Effector CD8-positive, alpha-beta T cell (primary cell): ENCODE measurements at places on chromosomes 6 and 20.
A peak's percentile ranks its signal among the peaks of the same experiment; 100 is the strongest.

GRCh38 chr20:2703716-2704475 is 11.3 kb downstream of the EBF4 start:
- DNase-seq, result no peak

GRCh38 chr6:15819226-15819625 is 156.4 kb upstream of the DTNBP1 start:
- DNase-seq, result no peak

DNA sequence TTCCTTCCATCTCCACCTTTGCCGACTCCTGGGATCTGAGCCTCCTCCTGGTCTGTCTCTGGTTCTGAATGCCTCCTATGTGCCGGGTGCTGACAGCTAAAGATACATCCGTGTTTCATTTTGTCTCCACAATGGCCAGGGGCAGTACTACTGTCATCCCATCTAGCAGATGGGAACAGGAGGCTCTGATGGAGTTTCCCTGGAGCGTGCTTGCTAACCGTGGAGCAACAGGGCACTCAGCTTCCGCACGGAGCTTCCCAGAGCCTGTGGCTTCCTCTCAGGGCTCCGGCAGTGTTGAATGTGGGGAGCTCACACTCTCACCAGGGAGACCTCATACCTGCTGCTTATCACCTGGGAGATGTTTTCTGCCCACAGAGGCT is 11.9 kb upstream of the NPBWR2 start:
- no peak for DNase-seq

- no peak for DNase-seq
Observed at GRCh38 chr6:74458536-74458935, 747.3 kb downstream of the COL12A1 start.

DNA sequence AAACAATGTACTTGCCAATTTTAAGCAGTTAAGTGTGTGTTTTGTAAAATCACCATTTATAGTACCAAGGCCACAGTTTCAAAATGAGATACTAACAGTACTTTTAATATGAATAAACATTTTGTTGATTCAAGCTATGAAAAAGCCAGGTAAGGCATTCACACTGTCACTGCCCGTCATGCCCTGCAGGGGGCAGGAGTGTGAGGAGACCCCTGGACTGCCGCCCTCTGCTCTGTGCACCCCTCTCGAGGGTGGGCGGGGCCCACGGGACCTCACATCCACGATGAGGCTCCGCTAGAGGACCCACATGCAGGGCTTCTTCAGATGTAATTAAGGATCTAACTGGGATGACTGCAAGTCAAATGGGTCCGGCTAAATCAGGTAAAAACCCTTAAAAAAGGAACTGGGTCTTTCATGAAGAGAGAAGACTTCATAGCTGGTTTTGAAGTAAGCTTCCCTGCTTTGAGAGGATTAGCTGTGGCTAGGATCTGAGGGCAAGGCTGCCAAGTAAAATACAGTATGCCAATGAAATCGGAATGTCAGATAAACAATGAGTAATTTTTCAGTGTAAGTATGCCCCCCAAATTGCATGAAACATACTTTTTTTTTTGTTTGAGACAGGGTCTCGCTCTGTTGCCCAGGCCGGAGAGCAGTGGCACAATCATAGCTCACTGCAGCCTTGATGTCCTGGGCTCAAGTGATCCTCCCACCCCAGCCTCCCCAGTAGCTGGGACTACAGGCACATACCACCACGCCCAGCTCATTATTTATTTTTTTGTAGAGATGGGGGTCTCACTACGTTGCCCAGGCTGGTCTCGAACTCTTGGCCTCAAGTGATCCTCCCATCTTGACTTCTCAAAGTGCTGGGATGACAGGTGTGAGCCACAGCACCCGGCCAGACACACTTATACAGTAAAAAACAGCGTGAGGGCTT is 18.7 kb downstream of the DIDO1 start:
- DNase-seq, result peak; percentile 45

GRCh38 chr6:122049341-122049740 is 350.1 kb upstream of the HSF2 start:
- DNase-seq, result no peak

DNA sequence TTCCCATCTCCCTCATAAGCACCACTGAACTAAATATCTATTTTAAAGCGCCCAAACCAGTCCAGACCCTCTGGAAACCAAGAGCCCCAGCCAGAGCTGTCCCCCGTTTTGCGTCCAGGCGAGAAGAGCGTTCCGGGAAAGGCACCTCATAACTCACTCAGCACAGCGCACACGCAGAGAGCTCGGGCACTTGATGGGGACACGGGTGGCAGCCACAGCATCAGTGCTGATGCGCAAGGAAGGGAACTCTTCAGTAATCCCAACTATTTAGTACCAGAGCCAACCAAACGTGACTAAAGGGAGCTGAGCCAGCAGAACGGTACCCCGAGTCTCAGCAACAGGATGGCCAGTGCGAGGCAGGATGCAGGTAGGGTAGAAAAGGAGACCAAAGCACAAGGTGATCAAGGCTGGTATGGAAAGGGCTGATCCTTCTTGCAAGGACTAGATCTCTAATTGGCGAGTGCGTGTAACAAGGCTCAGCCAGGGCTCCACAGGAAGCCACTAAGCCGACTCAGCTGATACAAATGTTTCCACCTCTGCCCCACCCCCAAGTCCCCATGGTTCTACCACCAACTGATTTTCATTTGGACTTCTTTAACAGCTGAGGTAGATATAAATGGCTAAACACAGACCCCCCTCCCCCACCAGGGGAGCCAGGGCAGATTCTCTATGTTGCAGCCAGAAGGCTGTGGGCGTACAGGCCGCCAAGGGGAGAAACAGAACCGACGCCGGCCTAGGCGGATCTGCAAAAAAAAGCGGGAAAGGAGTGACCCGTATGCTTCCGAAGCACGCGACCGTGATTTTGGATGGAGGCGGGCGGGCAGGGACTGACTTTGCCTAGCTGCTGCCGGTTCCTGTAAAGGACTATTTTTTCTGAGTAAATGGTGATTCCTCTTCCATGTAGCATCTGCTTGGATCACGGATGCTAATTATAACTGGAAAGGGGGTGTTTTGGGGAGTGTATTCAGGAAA is 183.5 kb upstream of the COL21A1 start:
- no peak for DNase-seq

DNA sequence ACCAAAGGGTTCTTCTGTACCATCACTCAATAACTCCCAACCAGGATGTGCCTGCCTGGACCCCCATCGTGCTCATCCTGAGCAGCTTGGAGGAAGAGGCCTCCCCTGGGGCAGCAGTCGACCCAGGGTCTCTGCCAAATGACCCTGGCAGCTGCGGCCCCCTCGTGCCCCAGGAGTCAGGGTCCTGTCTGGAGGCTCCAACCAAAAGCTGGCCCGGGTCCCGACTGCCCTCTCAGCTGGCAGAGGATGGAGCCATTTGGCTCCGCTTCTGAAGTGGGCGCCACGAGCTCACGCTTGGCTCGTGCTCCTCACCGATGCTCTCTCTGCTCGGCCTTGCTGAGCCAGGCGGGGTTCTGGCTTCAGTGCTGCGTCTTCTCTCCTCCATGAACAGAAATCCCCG is 56.8 kb downstream of the TFAP2C start:
- no peak for DNase-seq

DNA sequence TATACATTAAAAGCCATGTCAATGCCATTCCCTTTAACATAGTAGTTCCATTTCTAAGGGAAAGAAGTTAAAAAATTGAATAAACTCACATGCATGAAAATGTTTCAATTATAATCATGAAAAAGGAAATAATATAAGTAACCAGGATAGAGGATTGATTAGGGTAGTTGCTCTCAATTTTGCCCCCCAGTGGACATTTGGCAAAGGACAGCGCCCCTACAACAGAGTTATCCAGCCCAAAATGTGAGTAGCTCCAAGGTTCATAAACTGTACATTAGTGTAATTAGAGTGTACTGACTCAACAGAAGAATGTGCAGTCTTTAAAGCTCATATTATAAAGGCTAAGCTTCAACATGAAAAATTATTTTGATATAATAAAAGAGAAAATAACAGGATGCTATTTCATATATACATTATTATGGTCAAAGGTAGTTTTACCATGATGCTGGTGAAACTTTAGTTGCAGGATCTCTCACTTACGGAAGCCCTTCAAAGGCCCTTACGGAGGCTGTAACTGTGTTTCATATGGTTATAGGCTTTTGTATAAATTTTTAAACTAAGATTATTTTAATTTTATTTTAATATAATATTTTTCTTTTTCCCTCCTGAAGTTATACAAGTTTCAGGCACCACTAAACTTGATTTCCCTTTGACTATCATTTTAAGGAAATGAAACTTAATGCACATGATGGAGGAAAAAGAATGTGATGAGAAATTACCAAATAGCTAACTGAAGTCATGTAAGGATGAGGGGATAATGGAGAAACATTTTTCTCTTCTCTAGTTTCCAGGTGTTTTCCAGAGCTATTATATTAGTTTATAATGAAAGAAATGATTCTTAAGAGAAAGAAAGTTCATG is 403.6 kb downstream of the PLCB1 start:
- DNase-seq, result no peak

DNA sequence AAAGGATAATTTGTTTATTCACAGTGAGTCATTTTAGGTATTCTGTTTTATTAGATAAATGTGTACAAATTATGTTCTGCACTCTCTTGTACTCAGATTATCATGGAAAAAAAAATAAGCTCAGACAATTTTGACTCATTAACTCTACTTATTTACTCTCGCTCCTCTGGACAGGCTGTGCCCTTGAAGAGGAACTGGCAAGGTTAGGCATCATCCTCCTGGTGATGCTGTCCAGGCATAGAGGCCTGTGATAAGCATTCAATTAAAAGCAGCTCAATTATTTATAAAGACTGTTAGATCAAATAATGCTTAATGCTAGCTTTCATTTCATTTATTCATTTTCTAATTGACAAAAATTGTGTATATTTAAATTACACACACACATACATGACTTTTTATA is 518.5 kb downstream of the TENT5A start:
- no peak for DNase-seq

DNA sequence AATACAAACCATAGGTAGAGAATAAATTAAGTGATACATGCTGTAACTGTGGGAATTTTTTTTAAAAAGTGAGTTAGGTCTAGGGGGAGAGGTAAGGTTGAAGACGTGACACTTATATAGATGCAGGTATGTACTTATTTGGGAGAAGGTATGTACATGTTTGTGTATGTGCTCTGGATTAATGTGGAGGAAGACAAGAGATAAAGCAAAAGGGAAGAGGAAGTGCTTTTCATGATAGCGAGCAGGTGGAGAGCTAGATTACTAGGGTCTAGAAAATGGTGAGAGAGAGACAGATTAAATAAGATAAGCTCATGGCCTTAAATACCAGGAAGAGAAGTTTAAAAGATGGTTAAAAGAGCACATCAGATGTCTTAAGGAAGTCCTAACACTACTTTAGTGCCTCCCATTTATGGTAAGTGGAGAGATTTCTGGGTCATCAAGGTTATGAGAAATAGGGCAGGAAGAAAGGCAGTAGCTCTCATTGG is 92.5 kb downstream of the MAN1A1 start:
- no peak for DNase-seq

GRCh38 chr20:42686057-42686456 is 503.6 kb downstream of the PTPRT start:
- no peak for DNase-seq

DNA sequence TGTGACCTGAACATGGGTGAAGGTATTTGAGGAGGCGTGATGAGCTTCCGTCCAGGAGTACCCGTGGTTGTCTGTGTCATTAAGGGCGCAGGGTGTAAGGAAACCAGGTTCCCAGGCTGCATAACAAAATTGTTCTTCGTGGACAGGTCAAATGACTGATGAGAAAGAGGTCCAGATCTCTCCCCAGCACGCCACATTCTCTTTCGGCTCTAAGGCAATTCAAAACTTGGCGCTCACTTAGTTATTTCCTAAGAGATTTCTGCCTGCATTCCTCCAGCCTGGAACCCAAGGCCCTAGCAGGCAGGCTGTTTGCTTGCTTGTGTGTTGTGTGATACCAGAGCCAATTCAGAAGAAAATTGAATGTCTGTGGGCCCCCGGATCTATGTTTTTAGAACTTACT is 139.9 kb downstream of the AGPAT4 start:
- DNase-seq, result no peak

GRCh38 chr20:58549231-58550209 is 34.3 kb upstream of the APCDD1L start:
- DNase-seq, result no peak

- DNase-seq, result no peak
Observed at GRCh38 chr6:134291156-134291555, 26.8 kb downstream of the SGK1 start.

GRCh38 chr6:130202782-130203181 is 20.0 kb downstream of the SAMD3 start:
- DNase-seq, result no peak

- DNase-seq, result peak; percentile 55
Observed at GRCh38 chr6:111872401-111873177, 663 bp downstream of the FYN start.

- no peak for DNase-seq
Observed at GRCh38 chr20:32167552-32167951, 40.0 kb downstream of the PLAGL2 start.

DNA sequence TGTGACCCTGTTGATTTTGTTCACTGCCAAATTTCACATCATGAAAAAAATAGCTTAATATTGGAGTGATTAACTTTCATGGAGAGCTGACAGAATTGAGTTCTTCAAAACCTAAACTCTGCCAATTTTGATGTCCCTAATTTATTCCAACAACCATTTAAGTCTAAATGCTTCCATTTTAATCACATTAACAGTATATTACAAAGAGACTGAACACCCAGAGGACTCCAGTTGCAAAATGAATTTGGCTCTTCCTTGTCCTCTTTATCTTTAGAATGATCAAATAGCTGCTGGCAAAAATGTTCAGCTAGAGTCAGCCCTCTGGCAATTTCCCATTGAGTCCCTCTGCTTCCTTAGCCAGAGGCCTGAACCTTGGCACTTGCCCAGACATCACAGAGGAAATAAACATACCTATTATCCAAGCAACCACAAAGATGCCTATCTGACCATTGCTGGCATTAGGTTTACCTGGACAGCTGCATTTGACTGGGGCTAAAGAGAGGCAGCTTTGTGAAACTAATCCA is 299.0 kb upstream of the STXBP5 start:
- DNase-seq, result no peak

DNA sequence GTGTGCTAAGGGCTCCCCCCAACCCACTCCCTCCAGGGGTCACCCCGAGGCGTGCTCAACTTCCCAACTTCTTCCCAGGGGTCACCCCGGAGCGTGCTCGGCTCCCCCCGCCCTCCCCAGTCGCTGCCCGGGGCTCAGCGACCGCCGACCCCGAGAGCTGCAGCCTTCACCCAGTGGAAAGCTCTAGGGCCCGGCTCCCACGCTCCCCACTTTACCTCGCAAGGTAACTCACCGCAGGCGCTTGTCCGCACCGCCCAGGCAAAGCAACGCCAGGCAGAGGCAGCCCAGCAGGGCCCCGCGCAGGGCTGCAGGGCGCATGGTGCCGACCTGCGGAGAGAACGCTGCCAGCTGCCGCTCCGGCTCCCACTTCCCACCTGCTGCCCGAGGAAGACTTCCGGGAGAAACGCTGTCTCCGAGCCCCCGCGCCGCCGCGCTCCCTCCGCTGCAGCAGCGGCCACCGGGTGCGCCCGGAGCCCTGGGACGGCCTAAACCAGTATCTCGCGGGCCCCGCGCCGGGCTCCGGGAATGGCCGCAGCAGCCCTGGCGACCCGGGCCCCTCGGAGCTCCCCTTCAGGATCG is 396 bp downstream of the RNASET2 start:
- peak; percentile 33 for DNase-seq
